Activated CD4-positive, alpha-beta T cell treated with anti-CD3 and anti-CD28 coated beads, Interleukin-2, amount 50 U/mL, for 24 hours (primary cell): ENCODE measurements at places on chromosomes 2 and 18.

GRCh38 chr2:193542762-193543161 lies 1348.0 kb upstream of the TMEFF2 start:
- DNase-seq: no peak

DNA sequence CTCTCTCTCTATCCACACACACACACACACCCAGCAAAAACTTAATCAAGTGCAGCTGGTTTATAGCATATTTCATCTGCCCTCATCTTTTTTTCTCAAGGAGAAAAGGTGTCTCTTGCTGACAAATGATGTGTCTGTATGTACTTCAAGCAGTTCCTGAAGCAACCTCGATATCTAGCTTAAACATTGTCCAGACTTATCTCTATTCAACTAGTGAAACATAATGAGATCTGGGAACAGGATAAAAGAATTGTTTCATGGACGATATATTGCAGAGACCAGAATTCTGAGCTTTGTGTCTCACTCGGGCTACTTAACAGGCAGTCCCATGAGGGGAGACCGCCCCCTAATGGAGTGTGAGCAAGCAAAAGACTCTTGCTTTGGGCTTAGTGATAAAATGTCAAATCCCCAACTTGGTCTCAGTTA lies 929.2 kb upstream of the SOX11 start:
- no peak for DNase-seq

GRCh38 chr2:175552902-175553301 lies 371.4 kb upstream of the ATP5MC3 start:
- DNase-seq: no peak

- DNase-seq: no peak
Measured at GRCh38 chr2:142877216-142877838, at the start of gene KYNU. Gene KYNU (plus strand): TSS chr2:142877664. CDS start chr2:142885368, 7,704 bp downstream.

- peak; percentile 32 for DNase-seq
Measured at GRCh38 chr2:100416935-100417710, at the start of gene CHST10. Gene CHST10 (minus strand): TSS chr2:100417668. CDS start chr2:100406675, 10,993 bp downstream.

- DNase-seq: no peak
Measured at GRCh38 chr2:8628866-8629209, 53.0 kb upstream of the ID2 start.

DNA sequence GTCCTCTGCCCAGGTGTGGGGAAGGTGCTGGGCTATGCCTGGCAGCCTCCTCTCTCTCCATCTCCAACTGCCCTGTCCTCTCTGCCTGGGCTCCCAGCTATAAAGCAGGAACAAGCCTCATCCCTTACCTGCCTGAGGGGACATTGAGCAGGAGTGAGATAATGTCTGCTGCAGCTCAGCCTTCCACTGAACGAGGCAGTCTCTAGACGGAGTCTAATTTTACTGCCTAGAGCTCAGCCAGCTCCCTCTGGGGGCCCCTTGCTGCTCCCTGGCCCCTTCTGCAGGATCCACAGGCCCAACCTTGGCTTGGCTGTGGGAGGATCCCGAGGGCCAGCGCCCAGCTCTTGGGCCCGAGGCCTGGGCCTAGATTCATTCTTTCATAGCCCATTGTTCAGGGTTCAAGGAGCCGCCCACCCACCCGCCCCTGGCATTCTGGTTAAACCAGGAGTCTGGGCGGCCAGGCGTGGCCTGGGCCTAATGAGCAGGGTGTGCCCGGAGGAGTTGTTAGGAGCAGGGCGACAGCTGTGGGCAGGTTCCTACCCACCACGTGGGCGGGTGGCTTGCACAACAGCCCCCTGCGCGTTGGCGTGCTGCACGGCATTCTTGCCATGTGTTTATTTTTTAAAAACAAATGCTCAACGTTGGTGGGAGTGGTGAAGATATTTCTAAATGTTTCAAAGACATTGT lies 44.6 kb downstream of the FOSL2 start:
- DNase-seq: no peak

GRCh38 chr18:48929941-48930713 lies 20.6 kb downstream of the SMAD7 start:
- no peak for DNase-seq

GRCh38 chr18:70047931-70048603 lies 100.4 kb upstream of the CD226 start:
- no peak for DNase-seq

DNA sequence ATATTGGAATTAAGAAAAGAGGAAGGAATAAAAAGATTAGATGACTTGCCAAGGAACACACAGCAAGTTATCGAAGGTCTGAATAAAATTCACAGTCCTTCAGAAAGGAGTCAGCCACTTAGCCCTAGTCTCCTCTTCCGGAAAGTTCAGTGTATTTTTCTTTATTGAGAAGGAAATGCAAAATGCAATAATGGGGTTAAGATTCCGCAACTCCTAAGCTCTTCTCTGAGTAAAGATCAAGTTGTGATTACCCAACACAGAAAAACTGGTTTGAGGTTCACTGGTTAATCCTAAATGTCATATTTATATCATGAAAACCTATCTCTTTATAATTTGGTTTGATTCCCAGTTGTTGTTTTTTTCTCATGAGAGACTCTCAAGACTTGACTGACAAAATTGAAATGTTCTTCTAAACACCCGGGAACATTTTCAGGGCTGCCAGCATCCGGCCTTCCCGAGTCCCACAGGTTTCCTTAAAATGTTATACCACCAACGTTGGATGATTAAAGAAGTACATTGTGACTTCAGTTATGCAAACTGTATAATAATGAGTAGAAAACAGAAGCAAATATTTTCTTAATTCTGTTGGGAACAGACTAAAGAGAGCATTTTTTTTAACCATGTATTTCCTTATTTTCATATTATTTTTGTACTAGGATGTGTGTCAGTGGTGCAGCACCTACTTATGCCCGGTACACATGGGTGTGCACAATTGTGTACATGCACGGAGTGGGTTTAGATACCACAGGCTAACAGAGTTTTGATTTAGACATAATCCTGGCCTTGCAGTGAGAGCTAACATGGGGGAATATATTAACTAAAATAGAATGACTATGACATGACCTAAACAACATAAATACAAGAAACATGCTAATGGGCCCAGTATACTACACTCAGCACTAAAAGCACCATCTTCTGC lies 100.2 kb downstream of the STK39 start:
- no peak for DNase-seq

DNA sequence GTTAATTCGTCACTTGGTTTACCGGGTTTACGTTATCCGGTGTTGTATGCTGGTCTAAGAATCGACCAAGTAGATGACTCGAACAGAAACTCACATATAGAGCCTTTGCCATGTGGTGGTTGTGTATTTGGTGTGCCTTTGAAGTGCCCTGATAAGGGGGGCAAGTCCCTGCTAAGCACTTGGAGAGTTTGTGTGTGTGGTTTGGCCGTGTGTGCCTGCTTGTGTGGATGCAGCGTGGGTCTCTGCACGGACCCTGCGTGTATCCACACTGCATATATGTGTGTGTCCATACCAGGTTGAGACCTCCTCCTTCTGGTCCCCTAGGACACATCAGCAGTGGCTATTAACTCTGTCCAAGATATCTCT lies 2.4 kb upstream of the CELF4 start:
- no peak for DNase-seq

- DNase-seq: no peak
Measured at GRCh38 chr2:199987586-199987985, 32.2 kb downstream of the MAIP1 start.

DNA sequence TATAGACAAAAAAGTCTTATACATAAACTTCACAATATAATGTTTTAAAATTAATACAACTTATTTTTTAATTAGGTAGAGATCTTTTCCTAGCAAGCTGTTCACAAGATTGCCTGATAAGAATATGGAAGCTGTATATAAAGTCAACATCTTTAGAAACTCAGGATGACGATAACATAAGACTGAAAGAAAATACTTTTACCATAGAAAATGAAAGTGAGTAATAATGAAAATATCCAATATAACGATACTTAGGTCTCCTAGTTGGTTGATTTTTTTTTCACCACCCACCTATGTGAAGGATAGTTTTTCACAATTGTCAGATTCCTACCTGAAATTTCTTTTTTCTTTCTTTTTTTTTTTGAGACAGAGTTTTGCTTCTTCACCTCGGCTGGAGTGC lies 13.1 kb downstream of the ELP2 start:
- DNase-seq: no peak
